HS-27A (cell line): ENCODE measurements at places on chromosomes 1 and 21.

- DNase-seq, result no peak
Measured at GRCh38 chr1:91161749-91162148, 139.9 kb upstream of the ZNF644 start.

DNA sequence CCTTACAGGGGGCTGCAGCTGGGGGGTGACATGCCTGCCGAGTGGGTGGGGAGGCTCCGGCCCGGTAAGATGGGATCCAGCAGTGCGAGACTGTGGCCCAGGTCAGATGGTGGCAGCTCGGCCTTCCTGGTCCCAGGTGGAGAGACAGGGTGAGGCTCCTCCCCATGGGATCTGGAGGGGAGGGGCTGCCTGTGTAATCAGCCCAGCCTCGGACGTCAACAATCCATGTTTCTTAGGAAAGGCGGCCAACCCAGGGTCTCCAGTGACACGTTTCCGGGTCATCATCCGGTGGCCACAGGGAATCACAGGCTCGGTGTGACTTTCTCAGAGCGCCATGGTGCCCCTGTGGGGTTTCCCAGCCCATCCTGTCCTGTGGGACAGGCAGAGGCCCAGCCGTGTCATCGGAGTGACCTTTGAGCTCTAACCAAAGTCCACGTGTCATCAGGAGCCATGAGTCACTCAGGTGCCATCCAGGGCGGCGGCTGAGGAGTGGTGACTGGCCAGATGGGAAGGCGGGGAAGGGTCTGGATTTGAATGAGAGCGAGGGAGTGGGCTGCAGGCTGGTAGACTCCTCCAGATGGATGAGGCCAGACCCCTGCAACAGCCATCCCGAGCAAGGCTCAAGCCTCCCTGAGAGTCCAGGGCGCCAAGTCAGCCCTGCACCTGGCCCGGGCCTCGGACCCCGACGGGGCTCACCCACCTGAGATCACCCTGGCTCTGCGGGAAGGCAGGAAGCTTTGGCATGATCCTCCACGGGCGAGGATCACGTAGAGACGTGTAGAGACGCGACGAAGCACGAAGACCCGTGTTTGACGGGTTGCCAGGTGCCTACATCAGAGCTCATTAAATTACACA, 6.6 kb upstream of the HES4 start:
- no peak for DNase-seq

DNA sequence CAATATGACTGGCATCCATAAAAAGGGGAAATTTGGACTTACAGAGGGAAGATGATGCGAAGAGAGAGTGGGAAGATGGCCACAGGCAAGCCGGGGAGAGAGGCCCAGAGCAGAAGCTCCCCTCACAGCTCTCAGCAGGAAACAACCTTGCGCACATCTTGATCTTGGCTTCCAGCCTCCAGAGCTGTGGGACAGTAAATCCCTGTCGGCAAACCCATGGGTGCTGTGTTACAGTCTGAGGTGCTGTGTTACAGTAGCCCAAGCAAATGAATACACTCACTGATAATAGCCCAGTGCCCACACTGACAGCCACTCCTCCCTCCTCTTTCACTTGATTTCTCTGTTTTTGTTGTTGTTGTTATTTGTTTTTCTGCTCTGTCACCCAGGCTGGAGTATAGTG, 22.4 kb downstream of the CDCA8 start:
- DNase-seq, result no peak

DNA sequence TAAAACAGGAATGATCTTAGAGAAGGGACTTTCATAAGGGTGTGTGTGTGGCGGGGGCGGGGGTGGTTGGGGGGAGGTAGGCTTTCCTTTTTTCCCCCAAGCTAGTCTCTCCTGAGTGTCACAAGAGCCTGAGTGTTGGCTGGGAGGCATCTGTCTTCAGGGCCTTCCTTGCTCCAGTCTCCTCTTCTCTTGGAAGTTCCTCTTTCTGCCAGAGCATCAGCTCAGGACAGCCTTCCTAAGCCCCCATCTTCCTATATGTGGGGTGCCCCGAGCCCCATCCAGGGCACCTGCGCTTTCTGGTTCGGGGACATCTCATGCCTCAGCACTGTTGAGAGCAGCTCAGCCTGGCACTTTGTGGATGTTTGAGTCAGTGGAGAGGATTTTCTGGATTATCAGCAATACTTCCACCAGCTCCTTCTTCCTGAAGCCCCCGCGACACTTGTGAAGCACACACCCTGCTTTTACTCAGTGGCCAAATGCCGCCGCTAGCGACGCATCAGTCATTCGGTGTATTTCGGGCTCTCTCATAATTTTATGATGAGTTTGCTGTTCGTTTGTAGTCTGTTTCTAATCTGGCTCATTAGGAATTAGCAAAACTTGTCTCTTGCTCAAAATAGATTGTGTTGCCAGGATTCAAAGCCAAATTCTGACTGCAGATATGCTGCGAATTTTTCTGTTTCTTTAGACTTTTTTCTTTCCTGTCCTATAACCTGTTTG, 61.7 kb downstream of the GALNT2 start:
- no peak for DNase-seq

DNA sequence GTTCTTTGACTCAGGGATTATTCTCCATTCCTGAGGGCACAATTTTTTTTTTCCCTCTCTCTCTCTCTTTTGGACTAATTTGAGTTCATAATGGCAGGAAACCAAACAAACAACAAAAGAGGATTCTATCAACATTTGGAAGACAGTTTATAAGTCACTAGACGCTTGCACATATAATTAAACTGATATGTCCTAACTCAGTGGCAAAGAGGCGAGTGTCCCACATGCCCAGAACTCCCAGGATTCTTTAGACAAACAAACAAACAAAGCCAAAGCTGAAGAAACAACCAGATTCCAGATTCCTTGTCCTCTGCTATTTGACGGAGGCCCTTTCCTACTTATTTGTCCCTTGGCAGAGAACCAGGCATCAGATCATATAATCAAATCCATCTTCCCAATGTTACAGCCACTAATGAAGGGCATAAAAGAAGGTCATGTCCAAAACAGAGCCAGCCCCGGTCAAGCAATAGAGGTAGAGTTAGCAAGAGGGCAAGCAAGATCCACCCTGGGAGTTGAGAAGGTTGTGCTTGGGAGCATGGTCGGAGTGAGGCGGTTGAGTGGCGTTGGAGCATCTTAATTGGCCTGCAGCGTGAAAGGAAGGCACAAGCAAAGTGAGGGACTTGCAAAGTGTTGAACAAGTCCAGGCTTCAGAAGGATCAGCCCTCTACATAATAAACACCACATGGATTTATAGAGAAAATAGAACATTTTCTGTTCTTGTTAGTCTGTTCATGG, 30.3 kb downstream of the ZNF362 start:
- no peak for DNase-seq

DNA sequence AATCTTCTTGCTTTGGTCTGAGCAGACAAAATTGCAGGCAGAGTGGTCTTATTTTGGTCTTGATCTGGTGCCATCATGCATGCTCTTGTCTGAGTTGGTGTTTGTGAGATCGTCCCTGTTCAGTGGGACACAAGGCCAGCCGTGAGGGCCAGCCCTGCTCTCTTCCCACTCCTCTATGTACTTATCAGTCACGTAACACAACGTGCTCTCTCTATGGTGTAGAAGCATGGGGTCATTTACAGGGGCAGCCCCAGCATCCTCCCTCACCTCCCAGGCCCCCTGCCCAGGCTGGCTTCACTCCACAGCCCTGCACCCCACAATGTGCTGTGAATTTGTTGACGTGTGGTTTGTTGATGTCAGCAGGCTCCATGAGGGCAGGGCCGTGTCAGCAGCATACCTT, 18.3 kb upstream of the UTS2 start:
- DNase-seq, result no peak

DNA sequence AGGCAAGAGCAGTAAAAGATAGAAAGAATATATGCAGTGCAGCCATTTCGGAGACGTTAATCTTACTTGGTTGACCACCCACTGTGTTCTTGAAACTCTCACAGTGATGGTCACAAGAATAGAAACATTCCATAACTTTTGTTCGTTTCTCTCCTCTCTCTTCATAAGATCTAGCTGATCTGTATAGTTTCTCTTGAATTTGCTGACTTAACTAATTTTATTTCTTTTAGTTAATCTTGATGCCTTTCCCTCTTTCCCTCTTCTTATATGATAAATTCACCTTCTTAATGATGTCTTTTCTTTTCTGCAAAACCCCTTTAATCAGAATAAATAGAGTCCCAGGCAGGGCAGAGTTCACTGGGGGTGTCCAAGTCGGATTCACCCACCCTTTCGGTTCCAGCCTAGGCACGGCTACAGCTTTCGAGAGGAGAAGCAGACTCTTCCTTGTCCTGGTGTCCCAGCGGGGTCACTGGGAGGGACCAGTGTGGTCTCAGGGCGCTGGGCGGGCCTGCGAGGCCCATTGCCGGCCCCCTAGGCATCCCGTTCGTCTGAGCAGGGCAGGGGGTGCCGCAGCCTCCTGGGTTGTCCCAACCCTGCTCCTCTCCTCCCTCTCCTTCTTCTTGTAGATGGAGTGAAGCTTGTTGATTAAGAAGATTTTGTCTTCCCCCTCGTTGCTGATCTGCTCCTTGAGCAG, 39.8 kb downstream of the ZNF691 start:
- DNase-seq, result no peak

GRCh38 chr1:234745844-234746797, 136.1 kb upstream of the IRF2BP2 start:
- no peak for DNase-seq

- no peak for DNase-seq
Measured at GRCh38 chr1:82646336-82646735, 845.6 kb downstream of the ADGRL2 start.

DNA sequence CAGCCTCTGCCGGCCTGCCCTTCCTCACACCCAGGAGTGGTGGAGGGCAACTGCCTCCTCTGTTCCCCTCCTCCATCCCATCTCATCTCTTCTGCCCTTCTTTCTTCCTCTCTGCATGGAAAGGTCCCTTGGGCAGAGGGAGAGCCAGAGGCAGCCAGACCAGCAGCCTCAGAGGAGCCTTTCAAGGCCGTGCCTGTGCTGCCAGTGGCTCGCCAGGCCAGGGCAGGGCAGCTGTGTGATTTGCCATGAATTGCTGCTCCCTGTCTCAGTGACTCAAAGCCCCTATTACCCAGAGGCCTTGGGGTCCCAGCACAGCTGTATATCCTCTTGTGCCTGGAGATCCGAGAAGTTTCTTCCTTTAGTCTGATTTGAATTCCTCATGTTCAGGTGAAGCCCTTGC, 21.9 kb downstream of the TMCC2 start:
- DNase-seq, result no peak

- no peak for DNase-seq
Measured at GRCh38 chr1:165763442-165763841, 5.2 kb downstream of the TMCO1 start.

DNA sequence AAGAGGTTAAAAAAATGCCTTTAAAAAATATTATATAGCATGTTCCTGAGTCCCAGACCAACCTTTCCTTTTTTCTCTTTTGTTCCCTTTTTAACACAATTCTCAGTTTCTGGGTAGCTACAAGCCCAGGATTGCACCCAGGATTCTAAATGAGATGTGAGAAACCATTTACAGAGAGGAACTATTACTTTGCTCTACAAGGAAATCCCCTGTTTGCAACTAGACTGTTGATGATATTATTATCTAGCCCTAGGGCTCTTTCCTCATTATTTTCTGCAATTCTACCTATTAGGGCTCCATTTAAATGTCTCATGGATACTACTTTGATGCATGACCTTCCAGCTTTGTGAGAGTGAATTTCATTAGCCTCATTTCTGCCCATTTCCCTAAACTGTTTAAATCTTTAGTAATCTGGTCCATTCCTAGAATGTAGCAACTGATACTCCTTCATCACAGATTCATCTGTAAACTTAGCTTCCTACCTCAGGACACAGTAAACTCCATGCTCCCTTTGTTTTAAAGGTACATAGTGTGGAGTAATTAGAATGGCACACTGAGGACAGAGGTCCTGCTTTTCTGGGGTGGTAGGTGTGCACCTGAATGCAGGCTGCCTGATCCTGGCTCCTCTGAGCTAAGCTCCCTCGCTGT, 7.1 kb upstream of the KIF14 start:
- no peak for DNase-seq
